Natural killer cell (primary cell): ENCODE measurements at places on chromosomes 1 and 21. TPM values are rescaled to one million over a fixed set of nuclear protein-coding genes. Genes with fewer than 3 reads are reported as not detected.

C21orf58 gene
- 5.2 TPM for total RNA-seq

LRRC8B gene
- total RNA-seq: 1.7 TPM

COL8A2 gene
- 0.14 TPM for total RNA-seq

ZNF695 gene
- total RNA-seq: 0.10 TPM

- no peak for DNase-seq
- no peak overlapping the region for H3K4me3 ChIP-seq
- H3K4me1 ChIP-seq: no peaks in the 10 kb centered on the region
- H3K36me3 ChIP-seq: no peaks in the 10 kb centered on the region
These were observed 1.7 kb downstream of the MYOCOS start for GRCh38 chr1:171623651-171624331.

GRCh38 chr1:54246116-54246721 is 46.3 kb downstream of the MRPL37 start:
- no peaks in the 10 kb centered on the region for H3K27me3 ChIP-seq
- H3K4me1 ChIP-seq: no peaks in the 10 kb centered on the region
- peaks cover 48% of the 10 kb centered on the region for H3K36me3 ChIP-seq

DNA sequence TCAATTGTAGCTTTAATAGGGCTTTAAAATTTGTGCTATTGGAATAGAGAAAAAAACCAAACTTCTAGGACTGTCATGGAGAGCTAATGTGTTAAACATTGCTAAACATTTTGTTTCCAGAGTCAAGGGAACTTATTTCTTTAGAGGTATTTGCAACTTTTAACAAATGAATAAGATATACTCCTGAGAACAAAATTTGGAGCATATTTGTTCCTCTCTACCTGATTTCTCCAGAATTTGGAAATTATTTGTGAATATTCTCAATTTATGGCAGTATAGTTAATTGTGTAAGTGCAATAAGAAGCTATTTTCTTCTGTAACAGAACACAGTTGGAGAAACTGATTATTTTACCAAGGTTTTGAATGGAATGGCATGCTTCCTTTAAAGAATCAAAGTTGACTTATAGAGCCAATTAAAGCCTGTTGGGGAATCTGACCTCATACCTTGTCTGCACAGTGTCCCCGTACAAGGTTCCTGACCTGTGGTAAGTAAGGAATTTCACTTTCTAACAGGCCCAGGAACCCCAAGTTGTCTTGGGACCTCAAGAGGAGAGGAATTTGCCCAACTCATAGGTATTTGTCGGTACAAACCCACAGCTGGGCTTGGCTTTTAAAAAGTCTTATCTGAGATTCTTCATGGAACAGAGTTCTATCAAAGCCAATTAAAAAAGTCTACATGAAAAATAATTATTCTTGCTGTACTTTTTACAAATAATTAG is 72.6 kb upstream of the CSF1 start:
- DNase-seq: no peak
- no peaks in the 10 kb centered on the region for H3K36me3 ChIP-seq
- H3K27ac ChIP-seq: no peak overlapping the region
- no peaks in the 10 kb centered on the region for H3K4me1 ChIP-seq
- no peak overlapping the region for H3K4me3 ChIP-seq

DNA sequence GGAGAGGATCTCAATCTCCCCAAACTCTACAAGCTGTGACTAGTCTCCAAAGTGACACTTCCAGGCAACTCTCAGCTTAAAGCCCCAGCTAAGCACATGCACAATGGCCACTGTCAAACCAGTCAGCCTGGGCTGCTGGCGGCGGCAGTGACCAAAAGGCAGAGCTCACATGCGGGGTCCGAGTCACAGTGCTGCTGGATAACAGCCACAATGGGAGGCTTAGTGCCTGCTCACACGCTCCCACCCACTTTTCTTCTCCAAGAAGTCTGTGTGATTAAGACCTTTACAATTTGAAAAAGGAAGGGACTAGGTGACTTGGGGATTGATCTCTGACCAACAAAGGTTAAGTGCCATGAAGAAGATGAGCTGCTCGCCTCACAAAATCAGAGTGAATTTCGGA is 16.8 kb downstream of the RIPK4 start:
- H3K4me3 ChIP-seq: no peak overlapping the region
- no peaks in the 10 kb centered on the region for H3K36me3 ChIP-seq
- no peak overlapping the region for H3K27ac ChIP-seq

DNA sequence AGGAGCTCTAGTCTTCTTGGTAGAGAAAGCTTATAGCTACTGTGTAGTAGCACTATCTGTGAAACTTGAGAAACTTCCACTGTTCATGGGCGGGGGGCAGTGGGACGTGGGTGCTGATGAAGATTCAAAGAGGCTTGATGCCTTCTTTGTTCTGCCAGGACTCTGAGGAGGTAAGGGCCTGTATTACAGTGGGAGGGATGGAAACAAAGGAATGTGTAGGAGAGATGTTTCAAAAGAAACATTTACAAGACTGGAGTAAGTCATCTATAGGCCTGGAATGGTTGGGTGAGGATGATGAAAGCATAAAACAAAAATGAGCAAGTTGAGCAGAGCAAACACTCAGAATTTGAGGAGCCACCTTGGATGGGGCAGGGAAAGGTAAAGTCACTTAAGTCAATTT is 89.4 kb downstream of the C1orf21 start:
- H3K27me3 ChIP-seq: no peaks in the 10 kb centered on the region
- H3K27ac ChIP-seq: no peak overlapping the region
- H3K4me3 ChIP-seq: no peak overlapping the region
- DNase-seq: no peak
